ENCODE measurements at places on chromosomes 2 and 18.

DNA sequence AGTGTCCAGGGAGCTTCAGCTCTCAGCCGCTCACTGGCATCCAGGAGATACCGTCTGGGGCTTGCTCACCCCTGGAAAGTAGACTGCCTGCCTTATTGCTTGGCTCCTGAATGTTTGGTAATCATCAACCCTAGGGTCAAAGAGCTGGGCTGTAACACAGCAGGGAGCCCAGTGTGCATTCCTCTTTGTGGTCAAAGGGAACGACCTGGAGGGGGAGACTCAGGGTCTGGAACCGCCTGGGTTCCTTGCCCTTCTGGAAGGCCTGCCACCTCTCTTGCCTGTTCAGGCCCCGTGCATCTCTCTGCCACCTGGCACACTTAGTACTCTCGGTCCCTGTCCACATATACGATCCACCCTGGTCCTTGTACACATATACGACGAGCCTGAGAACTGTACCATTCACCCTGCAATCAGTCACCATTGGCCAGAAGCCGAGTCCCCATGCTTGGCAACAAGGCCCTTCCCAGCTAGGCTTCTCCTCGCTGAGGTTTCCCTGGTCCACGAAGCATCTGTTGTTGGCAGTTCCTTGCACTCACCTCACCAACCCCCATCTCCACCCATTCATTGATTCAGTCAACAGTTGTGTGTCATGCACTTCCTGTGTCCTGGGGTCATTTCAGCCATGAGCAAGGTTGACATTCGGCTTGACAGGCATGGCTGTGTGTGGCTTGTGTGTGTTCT is at the start of gene NAT8:
TSS of gene NAT8 (minus strand) at position 85 of the 681 bp plus-strand sequence. CDS start 794 bp downstream, outside the sequence.
- DNase-seq: no peak

GRCh38 chr2:240585101-240585500 is 1.4 kb upstream of the CAPN10 start:
- no peak for DNase-seq

DNA sequence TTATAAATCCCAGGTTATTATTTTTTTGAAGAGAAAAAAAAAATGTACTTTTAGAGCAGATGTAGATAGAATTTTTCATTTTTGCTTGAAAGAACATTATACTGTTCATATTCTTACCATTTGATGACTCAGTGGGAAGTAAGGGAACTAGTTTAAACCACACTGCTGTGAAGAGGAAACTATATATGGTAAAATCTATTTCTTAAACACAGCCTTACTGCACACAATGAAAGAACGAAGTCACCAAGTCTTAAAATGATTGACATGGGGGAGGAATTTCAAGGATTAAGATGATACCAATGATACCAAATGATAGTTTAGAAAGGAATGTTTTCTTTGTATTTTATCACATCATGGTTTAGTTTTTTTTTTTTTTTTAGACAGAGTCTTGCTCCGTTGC is 5.0 kb downstream of the ACTR2 start:
- DNase-seq: no peak

DNA sequence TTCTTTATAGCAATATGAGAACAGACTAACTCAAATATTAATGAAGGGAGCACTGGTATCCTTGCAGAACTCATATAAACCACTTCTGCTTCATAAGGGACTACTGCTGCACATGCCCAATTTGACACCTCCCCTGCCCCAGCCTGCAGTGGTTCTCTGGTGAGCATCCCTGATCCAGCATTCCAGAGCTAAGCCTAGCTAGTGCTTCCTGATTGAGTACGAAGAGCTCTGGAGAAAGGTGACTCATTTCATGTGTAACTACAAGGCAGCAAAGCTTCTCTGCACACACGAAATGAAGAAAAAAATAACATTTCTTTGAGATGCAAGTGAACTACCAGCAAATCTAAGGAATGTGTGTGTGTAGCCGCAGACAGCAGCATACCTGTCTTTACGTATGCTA is 22.8 kb upstream of the ADNP2 start:
- DNase-seq: no peak
